ENCODE measurements at places on chromosomes 5 and 9. TPM values are rescaled to one million over a fixed set of nuclear protein-coding genes. Genes with fewer than 3 reads are reported as not detected.

GRCh38 chr5:77778881-77779438 is 2.8 kb upstream of the TBCA start:
- no peak for DNase-seq
- H3K4me1 ChIP-seq, result peaks cover 25% of the 10 kb centered on the region
- H3K27me3 ChIP-seq, result no peaks in the 10 kb centered on the region

DNA sequence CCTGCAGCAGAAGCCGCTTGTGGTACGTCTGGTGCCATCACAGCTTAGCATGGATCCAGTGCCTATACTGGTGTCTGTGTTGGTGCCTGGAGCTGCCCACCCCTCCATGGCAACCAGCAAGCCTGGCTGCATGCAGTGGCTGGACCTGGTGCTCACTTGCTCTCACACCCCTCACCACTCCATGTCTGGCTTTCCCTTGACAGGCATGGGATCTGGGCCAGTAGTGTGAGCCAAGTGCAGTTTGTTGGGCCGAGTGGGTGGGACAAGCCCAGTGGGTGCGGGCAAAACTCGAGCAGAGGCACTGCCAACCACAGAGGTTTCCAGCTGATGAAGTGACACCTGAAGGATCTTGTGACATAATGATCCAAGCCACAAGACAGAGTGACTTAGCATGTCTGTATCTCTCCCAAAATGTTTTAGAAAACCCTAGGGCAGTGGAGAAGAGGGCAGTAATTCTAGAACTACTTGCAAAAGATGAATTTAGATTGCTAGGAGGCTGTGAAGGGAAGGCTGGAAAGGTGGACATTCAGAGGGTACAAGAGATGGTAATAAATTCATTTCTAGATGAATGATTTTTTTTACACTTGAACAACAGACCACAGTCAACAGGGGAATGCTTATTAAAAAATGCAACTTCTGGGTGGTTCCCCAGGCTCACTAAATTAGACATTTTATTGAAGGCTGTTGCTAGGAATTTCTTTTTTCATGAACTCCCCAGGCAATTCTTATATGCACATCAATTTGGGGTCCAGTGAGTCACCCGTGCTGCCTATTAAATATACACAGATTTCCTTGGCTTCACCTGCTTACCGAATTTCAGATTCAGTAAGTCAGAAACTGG is 660.3 kb downstream of the TLR4 start:
- no peaks in the 10 kb centered on the region for H3K4me1 ChIP-seq
- no peaks in the 10 kb centered on the region for H3K27me3 ChIP-seq
- no peak overlapping the region for H3K4me3 ChIP-seq
- no peak for DNase-seq
- H3K27ac ChIP-seq, result no peak overlapping the region

GRCh38 chr9:114611516-114612271 is 603 bp downstream of the TMEM268 start:
- no peak overlapping the region for H3K27ac ChIP-seq
- H3K4me1 ChIP-seq, result peaks cover 29% of the 10 kb centered on the region
- no peaks in the 10 kb centered on the region for H3K27me3 ChIP-seq
- H3K4me3 ChIP-seq, result peak overlapping the region; percentile 84

The MTMR12 gene
- 28.1 TPM for total RNA-seq

- no peak for DNase-seq
- no peak overlapping the region for H3K4me3 ChIP-seq
- no peak overlapping the region for H3K27ac ChIP-seq
- no peaks in the 10 kb centered on the region for H3K36me3 ChIP-seq
- H3K27me3 ChIP-seq, result no peaks in the 10 kb centered on the region
Measured at GRCh38 chr9:126975327-126976220, 61.0 kb downstream of the RALGPS1 start.

DNA sequence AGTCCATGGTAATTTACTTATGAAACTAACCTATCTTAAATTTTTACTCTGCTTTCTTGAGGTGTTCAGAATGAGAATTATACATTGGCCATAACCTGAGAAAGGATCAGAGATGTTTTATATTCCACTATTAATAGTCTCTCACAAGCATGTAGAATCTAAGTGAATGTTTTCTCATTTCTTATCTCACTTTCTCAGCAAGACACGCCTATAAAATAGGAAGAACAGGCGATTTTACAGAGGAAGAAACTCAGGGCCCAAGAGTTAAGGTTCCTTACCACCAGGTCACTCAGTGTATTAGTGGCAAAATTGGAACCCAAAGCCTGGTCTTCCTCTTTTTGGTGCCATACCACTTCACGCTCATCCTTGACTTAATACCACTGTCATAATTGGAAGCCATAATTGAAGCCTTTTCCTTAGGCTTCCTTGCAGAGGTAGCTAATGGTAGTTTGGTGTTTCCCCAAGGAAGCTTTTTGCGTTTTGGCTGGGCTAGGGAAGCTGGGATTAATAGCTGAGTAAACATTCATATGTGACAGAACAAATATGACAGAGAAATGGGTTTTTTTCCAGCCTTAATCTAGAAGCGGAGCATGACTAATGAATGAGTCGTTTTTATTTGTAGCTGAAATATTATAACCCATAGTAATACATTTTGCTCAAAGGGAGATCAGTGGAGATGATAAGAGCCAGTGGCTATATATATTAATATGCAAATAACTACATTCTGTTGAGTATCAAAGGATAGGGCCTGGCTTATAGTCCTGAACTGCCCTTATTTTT is 16.9 kb downstream of the HMGXB3 start:
- peaks cover 46% of the 10 kb centered on the region for H3K36me3 ChIP-seq
- DNase-seq, result no peak
- no peak overlapping the region for H3K4me3 ChIP-seq
- H3K27me3 ChIP-seq, result no peaks in the 10 kb centered on the region
- peaks cover 10% of the 10 kb centered on the region for H3K4me1 ChIP-seq
- no peak overlapping the region for H3K27ac ChIP-seq

DNA sequence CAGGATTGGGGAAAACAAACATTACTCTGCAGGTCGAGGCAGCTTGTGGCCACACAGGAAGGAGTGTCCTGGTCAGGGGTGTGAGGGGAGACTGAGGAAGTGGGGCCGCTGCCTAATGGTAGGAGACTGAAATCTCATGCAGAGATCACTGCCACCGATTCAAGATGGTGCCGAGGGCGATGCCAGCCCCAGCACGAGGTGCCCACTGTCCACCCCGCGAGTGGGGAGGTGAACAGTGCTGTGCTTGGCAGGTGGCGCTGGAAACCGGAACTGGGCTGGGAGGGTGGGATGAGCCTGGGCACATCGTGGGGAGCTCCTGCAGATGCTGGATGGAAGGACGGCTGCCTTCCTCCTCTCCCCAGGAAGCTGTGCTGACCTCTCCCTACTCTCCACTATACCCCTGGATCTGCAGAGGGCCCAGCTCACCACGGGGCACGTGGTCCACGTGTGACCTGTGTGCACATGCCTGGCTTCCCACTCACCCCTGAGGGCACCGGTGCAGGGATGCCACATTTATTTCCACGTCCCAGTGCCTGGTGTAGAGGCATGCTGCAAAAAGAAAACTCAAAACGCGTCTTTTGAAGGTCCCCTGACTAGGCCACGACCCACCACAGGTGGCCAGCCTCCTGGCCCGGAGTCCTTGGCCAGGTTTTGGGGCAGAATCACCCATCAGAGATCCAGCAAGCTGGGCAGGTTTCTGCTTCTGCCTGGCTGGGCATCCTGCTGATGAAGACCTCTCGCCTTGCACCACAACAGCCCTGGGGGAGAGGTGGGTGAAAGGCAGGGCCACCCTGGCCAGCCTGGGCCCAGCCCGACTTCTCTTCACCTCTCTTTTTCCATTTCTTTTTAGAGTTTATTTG is 71.7 kb upstream of the FCN1 start:
- no peak overlapping the region for H3K27ac ChIP-seq

DNA sequence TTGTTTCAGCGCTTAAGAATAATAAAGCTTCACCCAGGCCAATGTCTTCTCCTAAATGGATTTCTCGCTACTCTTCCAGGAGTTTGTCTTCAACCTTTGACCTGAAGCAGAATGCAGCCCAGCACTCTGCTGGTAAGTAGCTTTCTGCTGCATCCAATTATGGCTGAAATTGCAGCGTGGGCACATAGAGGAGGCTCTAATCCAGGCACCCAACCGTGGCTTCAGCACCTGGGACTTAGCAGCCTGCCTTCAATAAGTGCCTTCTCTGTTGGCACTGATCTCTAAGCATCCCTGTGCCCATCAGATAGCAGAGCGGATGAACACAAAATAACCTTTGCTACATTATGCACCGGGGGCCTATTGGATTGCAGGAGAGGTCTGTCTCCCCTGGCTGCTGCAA is 105.2 kb downstream of the TRIM32 start:
- no peaks in the 10 kb centered on the region for H3K36me3 ChIP-seq
- H3K27me3 ChIP-seq, result peaks cover 2% of the 10 kb centered on the region
- no peak overlapping the region for H3K4me3 ChIP-seq
- no peak overlapping the region for H3K27ac ChIP-seq
- H3K4me1 ChIP-seq, result peaks cover 28% of the 10 kb centered on the region

DNA sequence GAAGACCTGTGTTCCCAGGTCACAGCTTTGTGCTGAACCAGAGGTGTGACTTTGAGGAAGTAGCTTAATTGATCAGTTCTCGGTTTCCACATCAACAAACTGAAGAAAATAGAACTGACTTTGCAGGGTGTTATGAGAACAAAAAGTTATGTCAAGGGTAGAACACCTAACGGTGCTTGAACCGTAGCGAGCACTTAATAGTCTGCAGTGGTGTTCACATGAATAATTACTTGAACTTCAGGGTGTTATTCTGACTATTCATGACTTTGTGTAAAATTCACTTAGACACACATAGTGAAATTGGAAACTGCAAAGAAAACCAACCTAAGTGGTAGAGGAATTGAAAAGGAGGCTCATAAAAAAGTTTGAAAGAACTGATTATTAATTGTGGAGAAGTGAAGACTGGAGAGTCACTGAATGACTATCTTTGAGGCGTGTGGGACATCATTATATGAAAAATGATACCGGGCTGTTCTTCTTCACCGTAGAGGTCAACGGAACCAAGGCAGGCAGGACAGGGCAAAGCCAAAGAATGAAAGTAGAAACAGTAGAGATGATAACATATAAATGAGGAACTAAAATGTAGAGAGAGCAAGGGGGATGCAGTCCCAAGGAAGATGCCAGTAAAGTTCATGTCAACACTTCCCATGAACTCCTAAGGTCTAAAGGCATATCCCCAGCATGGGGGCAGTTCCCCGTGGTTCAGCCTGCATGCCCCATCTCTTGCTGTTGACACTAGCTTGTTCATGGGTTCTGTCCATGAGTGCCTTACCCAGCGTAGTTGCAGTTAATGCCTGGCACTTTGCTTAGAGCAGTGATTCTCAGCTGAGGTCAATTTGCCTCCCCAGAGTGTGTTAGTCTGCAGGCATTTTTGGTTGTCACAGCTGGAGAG is 118.7 kb downstream of the ZNF462 start:
- peaks cover 14% of the 10 kb centered on the region for H3K4me1 ChIP-seq
- DNase-seq, result no peak
- H3K27ac ChIP-seq, result peak overlapping the region; percentile 83
- H3K4me3 ChIP-seq, result no peak overlapping the region
- H3K27me3 ChIP-seq, result no peaks in the 10 kb centered on the region

- H3K4me1 ChIP-seq, result peaks cover 44% of the 10 kb centered on the region
- H3K27ac ChIP-seq, result no peak overlapping the region
- no peak overlapping the region for H3K4me3 ChIP-seq
Measured at GRCh38 chr9:93587651-93588347, 11.4 kb downstream of the PHF2 start.

DNA sequence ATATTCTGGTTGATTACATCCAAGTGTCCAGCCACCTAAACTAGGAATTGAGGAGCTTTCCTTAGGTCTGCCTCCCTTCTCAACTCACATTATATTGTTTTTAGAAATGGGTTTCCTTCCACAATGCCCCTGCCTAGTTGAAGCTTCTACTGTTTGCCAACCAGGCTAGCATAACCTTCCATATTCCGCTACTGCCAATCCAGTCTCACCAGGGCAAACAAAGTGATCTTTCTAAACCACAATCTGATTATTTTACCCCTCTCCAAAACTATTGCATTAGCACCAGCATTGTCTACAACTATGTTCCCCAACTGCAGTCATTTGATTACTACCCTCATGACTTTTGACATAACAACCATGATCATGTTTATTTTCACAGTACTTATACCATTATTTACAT is 115.8 kb upstream of the RASEF start:
- H3K27me3 ChIP-seq, result no peaks in the 10 kb centered on the region
- DNase-seq, result no peak
- no peak overlapping the region for H3K4me3 ChIP-seq

DNA sequence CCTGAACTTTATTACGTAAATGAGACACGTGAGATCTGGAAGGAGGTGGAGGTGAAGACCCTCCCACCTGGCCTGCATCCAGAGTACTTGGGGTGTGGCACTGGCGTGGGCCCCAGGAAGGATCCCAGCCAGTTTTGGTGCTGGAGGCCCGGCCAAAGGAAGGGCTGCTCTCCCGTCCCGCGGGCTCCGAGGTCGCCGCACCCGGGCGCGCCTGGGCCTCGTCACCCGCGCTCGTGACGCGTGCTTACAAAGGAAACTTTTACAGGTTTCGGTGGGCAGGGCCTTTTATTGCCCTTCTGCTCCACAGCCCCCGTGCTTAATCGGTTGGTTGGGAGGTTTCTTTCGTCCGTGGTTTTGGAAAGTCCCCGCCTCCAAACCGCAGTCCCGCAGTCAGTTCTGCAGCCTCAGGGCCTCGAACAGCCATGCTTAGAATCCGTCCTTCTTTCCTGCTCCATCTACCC is 29.2 kb downstream of the CDKN2A start:
- H3K36me3 ChIP-seq, result peaks cover 6% of the 10 kb centered on the region
- peak overlapping the region; percentile 4 for H3K4me3 ChIP-seq
- peaks cover 15% of the 10 kb centered on the region for H3K4me1 ChIP-seq
- no peak overlapping the region for H3K27ac ChIP-seq
- DNase-seq, result no peak

GRCh38 chr5:54986269-54986654 is 869 bp upstream of the ESM1 start:
- H3K36me3 ChIP-seq, result no peaks in the 10 kb centered on the region
- H3K4me3 ChIP-seq, result no peak overlapping the region
- no peaks in the 10 kb centered on the region for H3K4me1 ChIP-seq

DNA sequence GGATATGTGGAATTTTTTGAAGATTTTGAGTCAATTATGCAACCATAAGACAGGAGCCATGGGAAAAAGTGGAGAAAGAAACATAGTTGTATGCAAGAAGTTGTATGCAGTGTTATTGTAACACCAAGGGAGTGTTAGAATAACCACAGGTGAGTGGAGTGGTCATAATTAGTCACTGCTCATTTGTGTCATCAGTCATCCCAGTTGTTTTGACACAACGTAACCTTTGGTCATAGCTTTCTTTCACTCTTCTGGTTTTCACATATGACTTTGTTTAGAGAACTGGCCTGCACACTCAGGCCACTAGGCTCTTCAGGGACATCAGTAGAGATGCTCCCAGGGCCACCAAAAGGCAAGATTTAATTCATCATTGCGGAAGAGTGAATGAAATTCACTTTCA is 158.7 kb upstream of the HMHB1 start:
- DNase-seq, result no peak
- no peak overlapping the region for H3K4me3 ChIP-seq
- H3K27ac ChIP-seq, result no peak overlapping the region
- H3K27me3 ChIP-seq, result no peaks in the 10 kb centered on the region
- no peaks in the 10 kb centered on the region for H3K4me1 ChIP-seq
- no peaks in the 10 kb centered on the region for H3K36me3 ChIP-seq

DNA sequence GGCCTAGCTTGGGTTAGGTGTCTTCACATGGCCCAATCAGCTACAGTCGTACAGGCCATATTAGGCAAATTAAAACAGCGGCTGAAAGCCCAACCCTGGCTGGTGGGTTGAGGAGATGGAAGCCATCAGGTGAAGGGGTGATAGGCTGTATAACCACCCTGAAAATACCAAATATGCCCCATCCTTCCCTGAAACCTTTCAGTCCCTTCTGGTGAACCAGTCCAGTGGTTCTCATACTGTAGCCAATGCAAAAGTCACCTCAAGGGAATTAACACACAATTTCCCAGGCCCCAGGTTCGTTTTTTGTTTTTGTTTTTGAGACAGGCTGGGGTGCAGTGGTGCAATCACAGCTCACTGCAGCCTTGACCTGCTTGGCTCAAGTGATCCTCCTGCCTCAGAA is 19.8 kb upstream of the KCNV2 start:
- H3K4me3 ChIP-seq, result no peak overlapping the region
- H3K27ac ChIP-seq, result no peak overlapping the region

Measured in neural crest cell (in vitro differentiated cells).